Transverse colon (tissue), 4 donors: ENCODE measurements at places on chromosomes 4 and X.

- no peaks in the 10 kb centered on the region for H3K36me3 ChIP-seq
- DNase-seq, result no peak
- H3K27ac ChIP-seq, result no peak overlapping the region
- no peaks in the 10 kb centered on the region for H3K27me3 ChIP-seq
- H3K4me3 ChIP-seq, result no peak overlapping the region
Observed at GRCh38 chrX:13317366-13317765, 2.5 kb downstream of the ATXN3L start.

GRCh38 chr4:14269824-14270223 is 642.3 kb upstream of the BOD1L1 start:
- no peaks in the 10 kb centered on the region for H3K4me1 ChIP-seq
- H3K36me3 ChIP-seq, result no peaks in the 10 kb centered on the region
- DNase-seq, result peak; percentile 9
- H3K27ac ChIP-seq, result no peak overlapping the region

DNA sequence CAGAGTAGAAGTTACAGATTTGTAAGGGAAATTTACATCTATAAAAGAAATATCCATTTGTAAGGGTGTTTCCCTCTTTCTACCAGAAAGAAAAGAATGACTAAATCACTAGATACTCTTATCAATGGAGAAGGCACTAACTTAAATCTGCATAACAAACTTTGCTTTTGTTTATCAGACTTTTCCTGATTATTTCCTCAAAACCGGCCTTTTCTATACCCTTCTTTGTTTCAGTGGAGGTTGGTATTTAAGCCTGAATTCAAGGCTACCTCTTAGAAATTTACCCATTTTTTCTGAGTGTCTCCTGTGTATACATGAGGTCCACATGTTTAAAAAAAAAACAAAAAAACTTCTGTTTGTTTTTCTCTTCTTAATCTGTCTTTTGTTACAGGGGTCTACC is 80.4 kb upstream of the GRPR start:
- DNase-seq, result no peak
- no peaks in the 10 kb centered on the region for H3K27me3 ChIP-seq
- no peak overlapping the region for H3K4me3 ChIP-seq

DNA sequence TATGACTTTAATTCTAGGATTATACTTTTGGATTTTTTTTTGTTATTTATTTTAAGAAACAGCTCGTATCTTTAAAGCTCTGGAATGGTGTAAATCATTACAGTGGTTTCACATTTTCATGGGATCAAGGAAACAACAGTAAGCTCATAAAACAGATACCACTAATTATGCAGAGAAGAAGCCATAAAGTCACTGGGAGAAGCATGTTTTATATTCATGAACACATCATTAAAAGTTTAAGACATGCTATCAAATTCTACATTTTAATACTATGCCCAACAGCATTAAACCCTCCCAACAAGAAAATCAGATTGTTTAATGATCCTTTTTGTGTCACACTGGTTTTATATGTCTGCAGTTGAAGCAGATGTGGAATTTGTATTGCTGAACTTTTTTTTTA is 149.9 kb downstream of the FBXO8 start:
- no peak overlapping the region for H3K27ac ChIP-seq
- H3K4me3 ChIP-seq, result no peak overlapping the region
- H3K27me3 ChIP-seq, result no peaks in the 10 kb centered on the region
- H3K4me1 ChIP-seq, result no peaks in the 10 kb centered on the region

GRCh38 chrX:129099207-129099606 is 424.1 kb downstream of the SMARCA1 start:
- no peaks in the 10 kb centered on the region for H3K36me3 ChIP-seq
- no peaks in the 10 kb centered on the region for H3K4me1 ChIP-seq
- H3K27ac ChIP-seq, result no peak overlapping the region
